Left lung (tissue), 14 donors: ENCODE measurements at places on chromosomes 5 and 9. TPM values are rescaled to one million over a fixed set of nuclear protein-coding genes. Genes with fewer than 3 reads are reported as not detected.

GRCh38 chr9:115808108-115808507 lies 345.5 kb upstream of the PAPPA start:
- H3K27ac ChIP-seq, result no peak overlapping the region
- H3K36me3 ChIP-seq, result no peaks in the 10 kb centered on the region
- no peaks in the 10 kb centered on the region for H3K27me3 ChIP-seq

DNA sequence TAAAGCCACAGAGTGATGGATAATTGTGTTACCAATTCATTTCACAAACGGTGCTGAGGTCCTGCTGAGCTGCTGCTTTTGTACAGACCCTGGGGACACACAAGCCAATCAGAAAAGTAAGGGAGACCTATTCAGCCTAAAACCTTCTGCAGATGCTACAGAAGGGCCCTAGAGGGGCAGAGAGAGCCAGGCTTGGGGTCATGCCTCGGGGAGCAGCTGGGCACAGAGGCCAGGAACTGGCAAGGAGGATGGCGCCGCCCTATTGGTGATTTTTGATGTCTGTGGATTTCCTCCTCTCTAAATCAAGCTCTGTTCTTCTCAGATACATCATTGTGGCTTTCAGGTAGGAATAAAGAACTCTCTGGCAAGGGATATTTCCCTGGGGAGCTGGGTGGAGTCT lies 181.9 kb downstream of the ZNF462 start:
- H3K36me3 ChIP-seq, result no peaks in the 10 kb centered on the region
- no peaks in the 10 kb centered on the region for H3K4me1 ChIP-seq
- no peak overlapping the region for H3K27ac ChIP-seq
- DNase-seq, result no peak

- no peak overlapping the region for H3K27ac ChIP-seq
- peaks cover 6% of the 10 kb centered on the region for H3K4me1 ChIP-seq
- H3K4me3 ChIP-seq, result no peak overlapping the region
These were observed 2.4 kb upstream of the POU4F3 start for GRCh38 chr5:146336197-146336596.

GRCh38 chr5:14321936-14322335 lies 178.8 kb downstream of the TRIO start:
- no peaks in the 10 kb centered on the region for H3K27me3 ChIP-seq
- no peak overlapping the region for H3K27ac ChIP-seq
- no peak overlapping the region for H3K4me3 ChIP-seq
- peaks cover 9% of the 10 kb centered on the region for H3K4me1 ChIP-seq

Gene ABCA1
- 40.5 TPM for total RNA-seq

Gene SLC31A2
- total RNA-seq, result 39.3 TPM

GRCh38 chr5:27020973-27021372 lies 17.4 kb downstream of the CDH9 start:
- H3K4me3 ChIP-seq, result no peak overlapping the region
- no peaks in the 10 kb centered on the region for H3K36me3 ChIP-seq
- H3K27ac ChIP-seq, result no peak overlapping the region
- H3K27me3 ChIP-seq, result no peaks in the 10 kb centered on the region
- peak; percentile 51 for DNase-seq

GRCh38 chr9:115593587-115594091 lies 475.7 kb upstream of the TNC start:
- H3K36me3 ChIP-seq, result no peaks in the 10 kb centered on the region
- H3K27me3 ChIP-seq, result peaks cover 4% of the 10 kb centered on the region
- no peaks in the 10 kb centered on the region for H3K4me1 ChIP-seq
- DNase-seq, result peak; percentile 55
